Forelimb muscle (tissue), 1 donor: ENCODE measurements at places on chromosomes 2 and 18. TPM values are rescaled to one million over a fixed set of nuclear protein-coding genes. Genes with fewer than 3 reads are reported as not detected.

DNA sequence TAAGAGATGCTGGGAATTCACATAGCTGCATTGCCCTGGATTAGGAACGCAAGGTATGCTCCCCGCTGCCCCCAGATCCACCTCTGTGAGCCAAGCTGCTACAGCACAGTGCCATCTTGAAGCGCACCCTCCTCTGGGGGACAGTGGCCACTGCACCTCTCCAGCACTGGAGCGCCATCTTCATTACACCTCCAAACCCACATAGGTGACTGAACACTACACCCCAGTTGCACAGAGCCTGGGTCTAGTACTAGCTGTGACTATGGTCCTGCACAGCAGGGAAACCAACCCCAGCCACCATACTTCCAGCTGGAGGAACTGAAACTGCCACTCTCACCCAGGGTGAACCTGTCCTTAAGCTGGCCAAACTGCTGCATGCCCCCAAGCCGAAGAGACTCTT, 84.6 kb downstream of the TMEM237 start:
- no peak for DNase-seq

DNA sequence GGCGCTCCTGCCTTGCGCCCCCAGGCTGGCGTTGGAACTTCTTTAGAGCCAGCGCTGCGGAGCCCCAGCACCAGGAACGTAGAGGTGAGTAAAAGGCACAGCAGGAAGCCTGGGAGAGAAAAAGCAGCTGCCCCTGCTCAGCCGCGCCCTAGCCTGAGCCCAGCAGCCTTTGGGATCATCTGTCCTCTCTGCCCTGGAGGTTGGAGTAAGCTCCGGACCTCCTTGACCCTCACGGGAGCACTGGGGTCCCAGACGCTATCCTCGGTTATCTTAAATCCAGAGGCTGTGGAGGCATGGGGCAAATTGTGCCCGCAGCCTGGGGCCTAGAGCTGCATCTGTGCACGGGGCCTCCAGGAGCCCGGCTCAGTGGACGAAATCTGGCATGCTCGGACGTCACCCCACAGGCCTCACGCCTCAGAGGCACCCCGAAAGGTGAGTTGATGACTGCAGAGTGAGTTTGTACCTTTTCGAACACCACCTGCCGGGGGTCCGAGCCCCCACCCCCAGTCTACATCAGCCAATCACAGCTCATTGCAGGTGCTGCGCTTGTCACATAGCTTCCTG, 1.6 kb upstream of the SLC66A2 start:
- DNase-seq = no peak

DNA sequence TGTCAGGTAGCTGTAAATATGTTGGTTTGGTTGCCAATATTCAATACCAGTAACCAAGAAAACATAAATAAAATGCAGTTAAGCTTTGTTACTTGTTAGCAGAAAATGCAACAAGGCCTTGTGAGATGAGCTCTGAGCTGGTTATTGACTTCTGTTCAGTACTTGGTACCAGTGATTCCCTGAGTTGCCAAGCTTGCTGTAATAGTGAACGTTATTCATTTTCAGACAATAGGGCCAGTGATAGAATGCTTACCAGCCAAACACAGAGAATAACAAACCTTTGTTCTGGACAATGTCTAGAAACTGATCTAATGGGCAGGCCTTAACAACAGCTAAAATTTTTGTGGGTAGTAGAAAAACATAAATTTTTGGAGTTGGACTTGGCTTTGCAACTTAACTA, 29.5 kb downstream of the RASGRP3 start:
- DNase-seq = no peak

- DNase-seq = no peak
Measured at GRCh38 chr2:138757384-138757783, 22.8 kb downstream of the NXPH2 start.

GRCh38 chr2:216508229-216508628, 9.6 kb downstream of the RPL37A start:
- DNase-seq = no peak

DNA sequence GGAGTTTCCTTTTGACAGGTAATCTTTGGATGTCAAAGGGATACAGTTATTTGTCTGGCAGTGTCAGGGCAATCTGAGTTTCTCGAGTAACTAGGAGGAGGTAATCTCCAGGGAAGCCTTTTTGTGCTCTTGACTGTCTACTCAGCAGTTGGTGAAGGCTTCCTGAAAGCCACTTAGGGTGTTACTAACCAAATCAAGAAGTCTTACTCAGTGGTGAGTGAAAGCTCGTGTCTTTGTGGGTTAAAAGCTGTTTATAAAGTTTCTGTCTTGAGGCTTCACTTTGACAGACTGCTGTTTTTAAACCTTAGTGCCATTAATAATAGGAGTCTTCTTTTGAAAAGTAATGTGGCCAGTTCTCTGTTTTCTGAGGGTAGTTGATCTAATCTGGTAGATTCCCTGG, 1.7 kb downstream of the THSD7B start:
- no peak for DNase-seq

DNA sequence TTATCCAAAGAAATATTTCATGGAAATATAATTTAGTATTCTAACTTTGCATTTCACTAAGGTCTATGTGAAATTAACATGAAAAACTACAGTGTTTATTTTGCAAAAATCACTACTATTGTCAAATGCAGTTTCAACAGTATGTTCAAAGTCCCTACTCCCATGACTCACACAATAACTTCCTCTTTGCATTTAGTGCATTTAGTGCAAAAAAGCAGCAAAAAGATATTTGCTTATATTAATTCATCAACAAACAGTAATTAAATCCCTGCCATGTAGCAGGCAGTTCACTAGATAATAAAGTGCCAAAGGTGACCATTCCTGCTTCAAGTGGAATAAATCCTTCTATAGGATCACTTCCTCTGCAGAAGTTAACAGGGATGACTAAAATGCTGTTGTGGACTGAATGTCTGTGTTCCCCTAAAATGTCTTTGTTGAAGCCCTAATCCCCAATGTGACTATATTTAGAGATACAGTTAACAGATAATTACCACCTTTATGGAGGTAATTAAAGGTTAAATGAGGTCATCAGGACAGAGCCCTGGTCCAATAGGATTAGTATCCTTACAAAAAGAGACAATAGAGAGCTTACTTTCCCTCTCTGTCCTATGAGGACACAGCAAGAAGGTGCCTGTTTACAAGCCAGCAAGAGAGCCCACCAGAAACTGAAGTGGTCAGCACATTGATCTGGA, 61.7 kb downstream of the STK39 start:
- DNase-seq = no peak

- DNase-seq = no peak
Measured at GRCh38 chr2:10891390-10891789, 20.3 kb upstream of the KCNF1 start.

DNA sequence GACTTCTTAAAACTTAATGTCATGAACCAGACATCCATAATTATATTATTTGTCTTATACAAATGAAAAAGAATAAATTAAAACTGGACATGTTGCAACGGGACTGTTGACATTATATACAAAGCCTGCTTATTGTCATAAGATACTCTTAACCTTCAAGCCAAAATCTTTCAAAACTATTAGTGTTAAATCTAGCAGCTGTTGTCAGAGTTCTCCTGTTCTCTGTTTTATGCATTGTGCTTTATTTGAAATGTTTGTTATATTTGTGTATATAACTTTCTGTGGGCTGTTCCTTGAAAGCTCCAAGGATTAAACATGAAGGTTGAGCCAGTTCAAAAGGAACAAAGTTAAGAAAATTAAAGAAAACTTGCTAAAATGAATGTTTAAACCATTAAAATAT, 335.5 kb upstream of the NT5C1B start:
- no peak for DNase-seq

- no peak for DNase-seq
Measured at GRCh38 chr2:126893153-126893552, 5.5 kb upstream of the TEX51 start.

GRCh38 chr2:42493468-42494354, at the start of gene KCNG3:
KCNG3 (minus strand) TSS chr2:42493982; CDS start chr2:42493501, 481 bp downstream.
- no peak for DNase-seq

DNA sequence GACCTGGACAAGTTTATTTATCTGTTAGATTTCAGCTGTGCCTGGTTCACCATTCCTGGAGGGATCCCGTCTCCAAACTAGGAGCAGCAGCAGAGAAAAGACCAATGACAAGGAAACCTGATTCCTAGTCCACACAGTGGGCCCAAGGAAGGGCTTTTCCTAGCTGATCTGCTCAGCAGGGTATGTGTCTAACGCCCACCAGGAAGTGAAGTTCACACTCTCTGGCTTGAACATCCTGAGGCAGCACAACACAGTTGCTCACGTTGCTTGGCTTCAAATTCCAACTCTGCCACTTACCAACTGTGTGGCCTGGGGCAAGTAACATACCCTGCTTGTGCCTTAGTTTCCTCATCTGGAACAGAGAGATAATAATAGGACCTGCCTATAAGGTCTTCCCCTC, 42.9 kb downstream of the XDH start:
- DNase-seq = no peak

DNA sequence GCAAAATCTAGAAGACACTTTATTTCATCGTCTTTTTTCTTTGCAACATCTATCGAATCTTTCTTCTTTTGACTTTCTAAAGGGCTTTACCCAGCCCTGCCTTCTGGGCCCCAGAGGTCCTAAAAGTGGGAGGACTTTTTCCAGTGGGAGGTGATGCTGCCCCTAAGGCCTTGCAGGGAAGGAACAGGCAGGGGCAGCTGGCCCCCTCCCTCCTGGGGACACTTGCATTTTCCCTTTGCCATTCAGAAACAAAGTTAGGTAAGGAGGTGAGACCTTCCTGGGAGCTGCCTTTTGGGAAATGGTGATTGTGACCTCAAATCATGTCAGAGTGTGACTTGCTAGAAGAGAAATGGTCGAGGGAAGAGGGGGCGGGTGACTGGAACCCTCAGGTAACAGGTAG, 132.7 kb downstream of the GLI2 start:
- no peak for DNase-seq

DNA sequence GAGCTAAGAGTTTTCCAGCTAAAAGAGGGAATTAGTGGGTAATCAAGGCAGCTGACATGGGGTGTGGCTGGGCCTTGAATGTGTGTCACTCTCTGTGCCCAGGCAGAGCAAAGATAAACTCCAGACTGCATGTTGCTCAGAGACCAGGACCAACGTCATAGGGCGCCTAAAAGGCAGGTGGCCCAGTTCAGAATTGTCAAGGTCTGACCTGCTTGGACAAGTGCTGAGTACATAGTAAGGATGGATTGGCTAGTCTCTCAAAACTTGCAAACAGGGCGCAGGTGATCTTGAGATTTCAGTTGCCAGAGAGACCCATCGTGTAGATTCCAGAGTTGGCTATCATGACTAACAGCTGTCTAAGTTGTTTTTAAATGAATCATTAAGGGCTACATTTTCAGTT, 19.0 kb downstream of the CLUL1 start:
- no peak for DNase-seq

- no peak for DNase-seq
Measured at GRCh38 chr2:39642051-39642718, 23.5 kb upstream of the TMEM178A start.

GRCh38 chr18:45660746-45661145, 45.5 kb downstream of the SLC14A2 start:
- no peak for DNase-seq

DNA sequence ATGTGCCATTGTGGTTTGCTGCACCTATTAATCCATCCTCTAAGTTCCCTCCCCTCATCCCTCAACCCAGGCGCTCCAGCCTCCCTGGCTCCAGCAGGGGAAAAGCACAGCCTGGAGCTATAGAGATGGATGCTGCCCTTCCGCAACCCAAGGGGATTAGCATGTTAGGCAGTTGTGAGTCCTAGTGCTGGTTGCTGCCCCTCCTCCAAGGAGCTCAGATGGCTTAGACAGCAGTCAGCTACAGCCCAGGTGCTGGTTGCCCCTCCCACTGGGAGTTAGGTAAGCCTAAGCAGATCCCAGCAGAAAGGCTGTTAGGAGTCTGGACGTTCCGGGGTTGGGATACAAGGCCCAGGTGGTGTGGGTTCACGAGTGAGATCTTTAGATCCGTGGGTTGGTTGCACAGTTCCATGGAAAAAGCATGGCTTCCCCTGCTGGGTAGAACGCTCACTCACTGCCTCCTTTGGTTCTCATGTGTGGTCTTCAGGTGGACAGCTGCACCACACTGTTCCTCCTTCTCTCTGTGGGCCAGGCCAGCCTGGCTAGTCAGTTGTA, 446.1 kb downstream of the ZNF804A start:
- DNase-seq = no peak

GRCh38 chr2:159617646-159618045, 1.3 kb upstream of the BAZ2B start:
- no peak for DNase-seq

DNA sequence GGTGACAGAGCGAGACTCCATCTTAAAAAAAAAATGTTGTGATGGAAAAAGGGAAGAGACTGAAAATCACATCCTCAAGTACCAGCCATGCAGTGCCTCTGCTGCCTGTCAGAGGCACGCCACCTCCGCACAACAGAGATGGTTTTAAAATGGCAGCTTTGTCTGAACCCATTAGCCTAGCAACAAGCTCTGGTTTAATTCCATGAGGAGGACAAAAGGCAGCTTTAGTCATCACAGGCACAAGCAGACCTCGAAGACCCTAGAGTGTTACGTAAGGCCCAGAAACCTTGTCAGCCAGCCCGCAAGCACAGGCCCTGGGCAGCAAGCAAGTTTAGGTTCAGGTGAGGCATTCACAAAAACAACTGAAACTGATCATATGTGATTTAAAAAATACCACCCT, 10.4 kb downstream of the LCT start:
- no peak for DNase-seq

DNA sequence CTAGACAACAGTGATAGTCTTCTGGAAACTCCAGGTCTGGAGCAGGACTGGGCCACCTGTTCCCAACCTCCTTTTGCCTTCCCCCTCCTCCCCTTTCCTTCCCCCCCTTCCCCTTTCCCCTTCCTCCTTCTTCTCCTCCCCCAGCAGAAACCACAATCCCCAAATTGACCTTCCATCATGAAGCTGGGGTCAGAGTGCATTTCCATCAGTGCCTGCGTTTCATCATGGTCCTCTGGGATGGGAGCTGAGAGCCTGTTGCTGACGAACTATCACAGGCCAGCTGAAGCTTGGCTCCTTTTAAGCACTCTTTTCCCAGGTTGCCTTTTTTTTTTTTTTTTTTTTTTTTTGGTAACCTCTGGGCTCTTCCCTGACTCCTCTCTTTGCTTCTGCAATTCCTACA, 52.6 kb upstream of the SMAD2 start:
- no peak for DNase-seq

Gene CCDC148
- 0.44 TPM for polyA plus RNA-seq

Gene SULT1C4
- 16.6 TPM for polyA plus RNA-seq

Gene SLC5A7
- 0.09 TPM for polyA plus RNA-seq

Gene RESP18
- not detected for polyA plus RNA-seq

Gene DARS1
- 92.3 TPM for polyA plus RNA-seq

Gene RFX8
- 2.1 TPM for polyA plus RNA-seq

Gene KCNS3
- 6.0 TPM for polyA plus RNA-seq

Gene DSG1
- not detected for polyA plus RNA-seq

Gene PSMG2
- 42.0 TPM for polyA plus RNA-seq

Gene ERFE
- polyA plus RNA-seq = 11.2 TPM
